NCI-H82 (cell line): ENCODE measurements at places on chromosomes 5 and 9.

- DNase-seq, result no peak
These were observed 51.7 kb downstream of the RXRA start for GRCh38 chr9:134377976-134378375.

GRCh38 chr5:158166424-158166823, 307.5 kb upstream of the CLINT1 start:
- no peak for DNase-seq

- no peak for DNase-seq
These were observed 38.9 kb downstream of the ACO1 start for GRCh38 chr9:32423371-32423770.

DNA sequence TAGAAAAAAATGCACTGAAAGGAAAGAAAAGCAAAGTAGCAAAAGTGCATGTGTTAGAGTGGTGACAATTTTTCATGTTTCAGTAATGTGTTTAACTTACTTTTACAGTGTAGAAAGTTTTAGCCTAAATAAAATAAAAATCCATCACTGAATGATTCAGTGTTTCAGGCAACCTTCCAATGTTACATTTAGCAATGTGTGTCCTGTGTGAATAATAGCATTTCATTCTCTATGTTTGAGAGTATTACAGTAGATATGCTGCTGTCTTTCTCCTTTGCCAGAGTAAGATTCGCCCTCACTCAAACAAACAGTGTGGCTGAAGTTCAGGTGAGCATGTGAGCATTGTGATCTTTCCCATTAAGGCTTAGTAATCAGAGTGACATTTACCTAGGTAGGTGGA, 171.1 kb downstream of the TARS1 start:
- DNase-seq, result no peak
